Endothelial cell (in vitro differentiated cells): ENCODE measurements at places on chromosomes 6 and 20. TPM values are rescaled to one million over a fixed set of nuclear protein-coding genes. Genes with fewer than 3 reads are reported as not detected.

DNA sequence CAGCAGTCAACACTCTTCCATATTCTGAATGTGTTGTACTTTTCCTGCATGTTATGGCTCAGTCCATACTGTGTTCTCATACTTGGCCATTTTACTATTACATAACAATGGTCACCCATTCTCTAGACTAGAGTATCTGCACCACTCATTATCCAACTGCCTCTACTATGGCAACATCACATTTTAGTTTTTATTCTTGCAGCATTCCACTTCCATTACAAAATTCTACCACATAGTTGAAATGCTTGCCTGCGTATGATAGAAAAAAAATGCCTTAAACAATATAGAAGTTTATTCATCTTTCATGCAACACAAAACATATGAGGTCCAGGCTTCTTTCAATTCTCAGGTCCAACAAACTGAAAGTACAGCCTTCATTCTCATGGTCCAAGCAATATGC lies 128.0 kb downstream of the TENT5A start:
- H3K4me1 ChIP-seq: no peaks in the 10 kb centered on the region
- no peaks in the 10 kb centered on the region for H3K27me3 ChIP-seq
- H3K36me3 ChIP-seq: no peaks in the 10 kb centered on the region
- no peak overlapping the region for H3K4me3 ChIP-seq

GRCh38 chr6:154710689-154711088 lies 22.5 kb upstream of the SCAF8 start:
- peaks cover 2% of the 10 kb centered on the region for H3K27me3 ChIP-seq
- H3K27ac ChIP-seq: no peak overlapping the region
- no peak overlapping the region for H3K4me3 ChIP-seq
- no peak for DNase-seq
- H3K36me3 ChIP-seq: no peaks in the 10 kb centered on the region
- no peaks in the 10 kb centered on the region for H3K4me1 ChIP-seq

- H3K36me3 ChIP-seq: peaks cover 29% of the 10 kb centered on the region
- peak; percentile 41 for DNase-seq
- H3K4me1 ChIP-seq: peaks cover 44% of the 10 kb centered on the region
- H3K27ac ChIP-seq: no peak overlapping the region
Observed at GRCh38 chr6:119077643-119078375, 655 bp downstream of the FAM184A start.

GRCh38 chr6:7991536-7991935 lies 72.7 kb downstream of the BLOC1S5 start:
- H3K27me3 ChIP-seq: no peaks in the 10 kb centered on the region
- no peaks in the 10 kb centered on the region for H3K36me3 ChIP-seq
- peaks cover 8% of the 10 kb centered on the region for H3K4me1 ChIP-seq
- H3K4me3 ChIP-seq: no peak overlapping the region
- DNase-seq: no peak

DNA sequence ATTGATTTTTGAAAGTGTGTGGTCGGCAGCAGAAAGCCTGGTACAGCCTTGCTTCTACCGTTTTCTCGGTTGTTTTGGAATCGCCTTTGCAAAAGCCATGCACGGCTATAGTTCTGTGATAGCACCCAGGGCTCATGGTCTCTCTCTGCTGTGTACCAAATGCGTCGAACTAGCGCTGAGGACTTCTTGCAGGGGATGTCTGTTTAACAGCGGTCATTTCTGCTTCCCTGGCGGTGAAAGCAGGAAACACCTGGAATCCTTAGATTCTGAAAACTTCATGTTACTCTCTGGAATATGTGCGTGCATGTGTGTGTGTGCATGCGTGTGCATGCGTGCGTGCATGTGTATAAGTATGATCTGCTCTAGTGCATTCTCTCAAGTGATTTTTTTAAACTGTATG lies 26.1 kb upstream of the GCNT2 start:
- H3K36me3 ChIP-seq: no peaks in the 10 kb centered on the region
- no peak overlapping the region for H3K27ac ChIP-seq
- no peak for DNase-seq
- H3K27me3 ChIP-seq: no peaks in the 10 kb centered on the region
- no peak overlapping the region for H3K4me3 ChIP-seq

DNA sequence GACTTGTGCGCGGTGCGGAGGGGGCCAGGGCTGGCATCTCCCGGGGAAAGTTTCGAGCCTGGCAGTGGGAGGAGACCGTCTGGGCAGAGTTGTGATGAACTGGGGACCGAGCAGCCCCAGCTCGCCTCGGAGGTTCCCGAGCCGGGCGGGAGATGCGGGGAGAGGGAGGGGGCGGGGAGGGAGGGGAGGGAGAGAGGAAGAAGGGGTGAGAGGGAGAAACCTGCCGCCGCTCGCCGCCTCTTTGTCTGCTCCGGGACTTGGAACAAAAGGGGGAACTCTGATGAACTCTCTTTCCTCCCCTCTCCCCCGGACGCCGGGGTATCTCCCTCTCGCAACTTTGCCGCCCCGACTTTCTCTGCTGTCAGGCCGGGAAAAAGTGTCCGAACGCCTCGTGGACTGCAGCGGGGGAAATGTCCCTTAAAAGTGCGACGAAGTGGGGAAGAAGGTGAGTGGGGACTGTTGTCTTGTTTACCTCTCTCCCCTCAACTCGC lies 72.7 kb downstream of the SOX4 start:
- H3K27me3 ChIP-seq: peaks cover 9% of the 10 kb centered on the region
- no peaks in the 10 kb centered on the region for H3K36me3 ChIP-seq
- peak; percentile 44 for DNase-seq
- peaks cover 44% of the 10 kb centered on the region for H3K4me1 ChIP-seq

- H3K27ac ChIP-seq: no peak overlapping the region
- peaks cover 3% of the 10 kb centered on the region for H3K36me3 ChIP-seq
Observed at GRCh38 chr6:34597605-34598353, 41.6 kb upstream of the SPDEF start.

GRCh38 chr20:17859002-17859615 lies 109.5 kb downstream of the SNX5 start:
- no peak for DNase-seq
- H3K27me3 ChIP-seq: peaks cover 2% of the 10 kb centered on the region
- H3K4me1 ChIP-seq: peaks cover 3% of the 10 kb centered on the region
- no peak overlapping the region for H3K4me3 ChIP-seq

GRCh38 chr6:142542704-142543233 lies 241.0 kb downstream of the ADGRG6 start:
- H3K4me1 ChIP-seq: no peaks in the 10 kb centered on the region
- no peak overlapping the region for H3K27ac ChIP-seq
- no peaks in the 10 kb centered on the region for H3K36me3 ChIP-seq
- no peak for DNase-seq
- H3K4me3 ChIP-seq: no peak overlapping the region

GRCh38 chr6:106163446-106163965 lies 77.4 kb downstream of the PRDM1 start:
- no peak overlapping the region for H3K27ac ChIP-seq
- peaks cover 10% of the 10 kb centered on the region for H3K27me3 ChIP-seq
- H3K4me1 ChIP-seq: peaks cover 20% of the 10 kb centered on the region

GRCh38 chr20:50724112-50724725 lies 7.2 kb upstream of the PARD6B start:
- no peak overlapping the region for H3K4me3 ChIP-seq
- H3K27me3 ChIP-seq: no peaks in the 10 kb centered on the region
- H3K27ac ChIP-seq: no peak overlapping the region
- no peaks in the 10 kb centered on the region for H3K4me1 ChIP-seq

DNA sequence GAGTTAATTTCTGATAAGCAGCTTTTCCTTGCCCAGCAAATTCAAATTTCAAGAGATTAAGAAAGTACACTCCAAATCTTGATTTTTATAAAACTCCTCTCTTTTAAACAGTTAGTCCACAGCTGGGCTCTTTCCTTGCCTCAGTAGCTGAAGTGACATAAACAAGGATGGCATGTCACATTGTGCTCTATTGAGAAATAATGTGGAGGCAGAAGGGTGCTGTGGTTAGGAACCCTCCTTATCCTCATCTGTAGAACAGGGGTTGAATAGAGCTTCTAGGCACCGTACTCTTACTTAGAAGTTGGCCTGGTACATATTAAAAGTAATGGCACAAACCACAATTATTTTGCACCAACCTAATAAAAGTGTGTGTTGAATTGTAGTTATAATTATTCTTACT lies 70.3 kb downstream of the RSPO3 start:
- no peak overlapping the region for H3K4me3 ChIP-seq
- H3K36me3 ChIP-seq: no peaks in the 10 kb centered on the region
- peaks cover 2% of the 10 kb centered on the region for H3K27me3 ChIP-seq
- peaks cover 4% of the 10 kb centered on the region for H3K4me1 ChIP-seq
- no peak overlapping the region for H3K27ac ChIP-seq

Gene FABP7
- 3.6 TPM for total RNA-seq

DNA sequence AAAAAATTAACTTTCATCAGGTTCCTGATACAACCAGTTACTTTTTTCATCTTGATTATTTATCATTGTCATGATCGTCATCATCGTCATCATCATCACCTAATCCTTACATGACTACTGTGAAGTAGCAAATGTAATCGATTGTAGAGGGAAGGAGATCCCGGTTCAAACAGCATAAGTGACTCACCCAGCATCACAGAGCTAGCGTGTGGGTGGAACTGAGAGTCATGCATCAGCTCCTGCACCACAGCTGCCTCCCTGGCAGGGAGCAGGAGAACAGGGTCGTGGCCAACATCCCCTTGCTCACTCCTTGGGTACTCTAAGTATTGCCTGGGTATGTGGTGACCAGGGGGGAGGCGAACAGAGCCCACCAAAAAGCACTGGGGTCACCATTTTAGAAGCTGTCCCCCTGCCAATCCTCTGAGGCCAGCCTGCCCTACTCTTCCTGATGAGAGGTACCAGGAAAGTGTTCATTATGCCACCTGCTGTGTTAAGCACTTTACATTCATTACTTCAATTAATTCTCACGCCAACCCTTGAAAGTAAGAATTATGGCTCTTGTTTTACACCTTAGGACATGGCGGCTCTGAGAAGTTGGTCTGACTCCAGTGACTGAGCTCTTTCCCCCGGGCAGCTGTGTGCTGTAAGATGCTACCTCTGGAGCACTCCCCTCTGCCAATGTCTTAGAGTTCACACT lies 425.2 kb downstream of the CD83 start:
- no peak overlapping the region for H3K4me3 ChIP-seq
- no peaks in the 10 kb centered on the region for H3K4me1 ChIP-seq
- H3K27ac ChIP-seq: no peak overlapping the region
- no peaks in the 10 kb centered on the region for H3K27me3 ChIP-seq
- H3K36me3 ChIP-seq: no peaks in the 10 kb centered on the region
- no peak for DNase-seq

Gene RIPPLY2
- total RNA-seq: not detected

Gene CALHM5
- total RNA-seq: 7.2 TPM

Gene UBE2V1
- 223 TPM for total RNA-seq

DNA sequence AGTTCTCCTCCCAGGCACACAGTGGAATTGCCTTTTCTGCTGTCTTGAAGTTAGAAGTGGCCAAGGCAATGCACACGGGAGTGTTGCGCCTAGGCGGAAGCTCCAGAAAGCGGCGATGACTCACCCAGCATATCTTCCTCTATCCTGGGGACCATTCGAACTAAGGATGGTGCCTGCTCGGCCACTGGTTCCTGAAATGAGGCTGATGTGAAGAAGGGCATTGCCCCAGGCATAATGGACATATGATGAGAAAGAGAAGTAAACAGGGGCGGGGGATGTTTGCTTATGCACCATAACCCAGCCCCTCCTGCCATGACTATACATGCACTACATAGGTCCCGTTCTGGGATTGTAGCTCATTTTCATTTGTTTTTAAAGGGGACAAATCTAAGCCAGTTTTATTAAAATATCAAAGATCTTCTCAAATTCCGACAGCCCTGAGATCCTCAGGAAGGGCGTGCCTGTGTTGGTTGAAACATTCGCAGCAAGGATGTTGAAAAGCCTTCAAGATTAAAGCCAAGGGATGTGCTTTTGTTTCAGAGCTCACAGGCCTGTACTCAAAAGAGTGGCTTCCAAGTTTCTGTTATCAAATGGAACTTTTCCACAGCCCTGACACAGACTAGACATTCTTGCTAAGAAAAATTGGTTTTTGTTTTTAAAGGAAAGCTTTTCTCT lies 218.5 kb downstream of the LY86 start:
- peaks cover 14% of the 10 kb centered on the region for H3K4me1 ChIP-seq
- no peak overlapping the region for H3K4me3 ChIP-seq
- DNase-seq: no peak
- peaks cover 7% of the 10 kb centered on the region for H3K27me3 ChIP-seq
- no peaks in the 10 kb centered on the region for H3K36me3 ChIP-seq

GRCh38 chr6:156627524-156627923 lies 149.7 kb upstream of the ARID1B start:
- no peaks in the 10 kb centered on the region for H3K4me1 ChIP-seq
- no peak for DNase-seq
- no peak overlapping the region for H3K27ac ChIP-seq

DNA sequence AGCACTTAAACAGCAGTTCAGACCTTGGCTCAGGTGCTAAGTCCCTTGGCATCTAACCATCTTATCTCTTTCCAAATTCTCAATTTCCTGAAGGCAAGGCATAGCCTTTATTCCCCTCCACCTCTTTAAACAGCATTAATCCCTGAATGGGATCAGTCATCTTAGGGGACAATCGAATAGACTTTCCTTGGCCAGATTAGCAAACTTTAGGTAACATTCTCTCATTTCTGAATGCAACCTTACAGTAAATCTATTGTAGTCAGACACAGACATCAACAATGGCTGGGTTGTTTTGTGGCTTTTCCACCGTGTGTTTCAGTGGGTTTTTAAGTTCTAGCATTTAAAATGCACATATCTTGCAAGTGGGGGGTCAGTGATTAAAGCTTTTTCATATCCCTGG lies 56.8 kb downstream of the ATP9A start:
- no peak overlapping the region for H3K4me3 ChIP-seq
- H3K36me3 ChIP-seq: peaks cover 4% of the 10 kb centered on the region
- DNase-seq: no peak
- H3K4me1 ChIP-seq: peaks cover 8% of the 10 kb centered on the region

- peaks cover 23% of the 10 kb centered on the region for H3K36me3 ChIP-seq
- H3K27ac ChIP-seq: no peak overlapping the region
- no peak for DNase-seq
- no peaks in the 10 kb centered on the region for H3K27me3 ChIP-seq
- H3K4me1 ChIP-seq: no peaks in the 10 kb centered on the region
Observed at GRCh38 chr6:90544081-90544480, 42.8 kb downstream of the MAP3K7 start.

Gene BPIFA1
- not detected for total RNA-seq

GRCh38 chr6:154861825-154862224 lies 128.6 kb downstream of the SCAF8 start:
- H3K4me1 ChIP-seq: peaks cover 8% of the 10 kb centered on the region
- no peaks in the 10 kb centered on the region for H3K36me3 ChIP-seq
- H3K27me3 ChIP-seq: peaks cover 2% of the 10 kb centered on the region
- H3K4me3 ChIP-seq: no peak overlapping the region

DNA sequence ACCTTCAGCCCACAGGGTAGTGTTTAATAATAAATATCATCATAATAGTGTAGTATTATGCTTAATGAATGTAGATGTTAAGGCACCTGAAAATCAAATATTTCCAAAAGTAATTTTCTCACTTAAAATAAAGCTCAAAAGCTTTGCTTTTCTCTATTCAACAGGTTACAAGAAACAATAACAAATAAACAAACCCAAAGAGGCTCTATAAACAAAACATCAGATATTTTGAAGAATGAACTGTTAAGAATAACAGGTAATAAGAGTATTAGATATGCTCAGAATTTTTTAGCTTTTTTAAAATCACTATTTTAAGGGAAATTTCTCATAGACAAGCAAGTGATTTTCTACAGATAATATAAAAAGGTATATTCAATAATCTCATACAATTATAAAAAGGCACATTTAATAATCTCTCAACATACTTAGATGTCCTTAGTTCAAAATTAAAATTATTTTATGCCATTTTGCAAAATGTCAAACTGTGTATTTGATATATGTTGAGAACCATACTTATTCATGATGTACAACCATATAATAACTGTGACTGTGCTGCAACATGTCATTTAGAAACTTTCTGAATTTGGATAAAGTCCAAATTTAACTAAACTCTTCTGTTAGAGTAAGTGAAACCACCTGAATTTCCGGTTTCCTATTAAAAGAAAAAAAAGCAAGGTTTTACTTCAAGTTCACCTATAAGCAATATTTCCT lies 35.8 kb downstream of the PHIP start:
- peaks cover 9% of the 10 kb centered on the region for H3K36me3 ChIP-seq
- no peak overlapping the region for H3K4me3 ChIP-seq
- H3K27ac ChIP-seq: no peak overlapping the region
- no peaks in the 10 kb centered on the region for H3K27me3 ChIP-seq
- no peak for DNase-seq
